CD4-positive, alpha-beta T cell (primary cell): ENCODE measurements at places on chromosomes 16 and 17.

DNA sequence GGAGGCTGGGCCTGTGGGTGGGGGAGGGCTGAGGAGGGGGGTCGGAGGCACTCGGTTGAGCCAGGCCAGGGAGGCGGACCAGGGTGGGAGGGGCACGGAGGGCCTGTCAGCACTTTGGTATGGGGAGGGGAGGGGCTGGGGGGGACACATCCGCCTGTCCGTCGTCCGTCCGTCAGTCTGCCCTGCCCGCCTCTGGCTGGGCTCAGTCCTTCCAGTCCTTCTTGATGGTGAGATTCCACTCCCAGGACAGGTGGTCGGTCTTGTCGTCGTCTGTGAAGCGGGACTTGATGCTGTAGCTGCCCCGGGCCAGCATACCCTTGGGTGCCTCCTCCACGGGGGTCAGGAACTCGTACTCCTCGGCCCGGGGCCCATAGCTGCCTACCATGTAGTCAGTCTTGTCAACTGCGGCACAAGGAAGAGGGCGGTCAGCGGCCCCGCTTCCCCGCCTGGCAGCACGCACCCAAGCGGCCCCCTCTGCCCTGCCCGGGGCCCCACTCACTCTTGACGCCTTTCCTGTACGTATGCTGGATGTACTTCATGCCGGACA is 2.4 kb downstream of the ARHGDIA start:
- no peak for DNase-seq

DNA sequence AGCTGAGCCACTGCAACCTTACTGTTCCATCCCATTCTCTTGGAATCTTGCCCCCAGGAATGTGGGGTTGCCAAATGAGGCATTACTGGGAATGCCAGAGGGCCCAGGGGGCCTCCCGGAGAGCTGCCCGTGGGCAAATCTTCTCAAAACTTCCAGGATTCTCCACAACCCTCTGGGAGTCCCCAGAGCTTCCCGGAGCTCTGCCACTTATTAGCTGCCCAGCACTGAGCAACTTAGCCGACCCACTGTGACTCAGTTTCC is 306.0 kb downstream of the FOXL1 start:
- no peak for DNase-seq

DNA sequence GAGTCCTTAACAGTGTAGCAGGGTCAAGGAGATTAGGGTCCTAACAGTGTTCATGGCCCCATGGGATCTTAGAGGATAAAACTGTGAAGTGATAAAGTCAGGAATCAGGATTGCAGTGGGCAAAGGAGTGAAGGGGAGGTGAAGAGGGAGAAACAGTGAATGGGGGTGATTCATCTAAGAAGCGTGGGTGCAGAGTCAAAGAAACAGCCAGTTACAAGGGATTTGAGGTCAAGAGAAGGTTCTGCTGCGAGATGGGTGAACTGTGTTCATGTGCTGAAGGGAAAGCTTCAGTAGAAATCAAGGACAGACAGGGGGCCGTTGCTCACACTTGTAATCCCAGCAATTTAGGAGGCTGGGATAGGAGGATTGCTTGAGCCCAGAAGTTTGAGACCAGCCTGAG is 5.9 kb downstream of the GTF3C1 start:
- DNase-seq = no peak

DNA sequence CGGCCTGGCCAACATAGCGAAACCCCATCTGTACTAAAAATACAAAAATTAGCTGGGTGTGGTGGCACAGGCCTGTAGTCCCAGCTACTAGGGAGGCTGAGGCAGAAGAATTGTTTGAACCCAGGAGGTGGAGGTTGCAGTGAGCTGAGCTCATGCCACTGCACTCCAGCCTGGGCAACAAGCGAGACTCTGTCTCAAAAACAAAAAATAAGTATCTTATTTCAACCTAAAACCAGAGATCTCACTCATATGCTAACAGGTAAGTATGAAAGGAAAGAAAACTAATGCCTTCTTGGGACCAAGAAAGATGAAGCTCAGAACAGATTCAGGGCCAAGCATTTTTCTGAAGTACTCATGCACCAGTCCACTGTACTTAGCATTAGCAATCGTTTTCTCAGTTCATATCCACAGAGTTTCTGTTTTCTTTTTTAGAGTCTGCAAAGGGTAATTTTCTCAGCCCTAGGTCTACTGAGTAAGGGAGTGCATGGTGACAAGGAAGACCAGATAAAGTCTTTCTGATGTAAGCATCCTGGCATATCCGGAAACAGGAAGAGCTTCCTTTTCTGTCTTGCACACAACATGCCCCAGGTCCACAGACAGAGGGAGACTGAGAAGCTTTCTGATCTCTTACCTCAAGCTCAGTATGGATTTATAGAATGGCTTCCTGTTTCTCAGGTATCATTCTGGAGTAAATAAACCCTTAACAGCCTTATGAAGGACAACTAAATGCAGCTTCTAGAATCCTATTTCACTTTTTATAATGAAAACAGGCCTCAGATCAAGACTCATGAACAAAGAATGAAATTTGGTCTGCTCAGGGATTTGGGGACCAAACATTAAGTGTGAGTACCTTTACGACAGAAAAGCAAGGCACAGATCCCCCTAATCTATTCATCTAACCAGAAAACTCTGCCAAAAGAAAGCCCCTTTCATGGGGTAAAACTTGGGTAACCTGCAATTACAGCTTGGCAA is 38.7 kb upstream of the FOXJ1 start:
- no peak for DNase-seq

DNA sequence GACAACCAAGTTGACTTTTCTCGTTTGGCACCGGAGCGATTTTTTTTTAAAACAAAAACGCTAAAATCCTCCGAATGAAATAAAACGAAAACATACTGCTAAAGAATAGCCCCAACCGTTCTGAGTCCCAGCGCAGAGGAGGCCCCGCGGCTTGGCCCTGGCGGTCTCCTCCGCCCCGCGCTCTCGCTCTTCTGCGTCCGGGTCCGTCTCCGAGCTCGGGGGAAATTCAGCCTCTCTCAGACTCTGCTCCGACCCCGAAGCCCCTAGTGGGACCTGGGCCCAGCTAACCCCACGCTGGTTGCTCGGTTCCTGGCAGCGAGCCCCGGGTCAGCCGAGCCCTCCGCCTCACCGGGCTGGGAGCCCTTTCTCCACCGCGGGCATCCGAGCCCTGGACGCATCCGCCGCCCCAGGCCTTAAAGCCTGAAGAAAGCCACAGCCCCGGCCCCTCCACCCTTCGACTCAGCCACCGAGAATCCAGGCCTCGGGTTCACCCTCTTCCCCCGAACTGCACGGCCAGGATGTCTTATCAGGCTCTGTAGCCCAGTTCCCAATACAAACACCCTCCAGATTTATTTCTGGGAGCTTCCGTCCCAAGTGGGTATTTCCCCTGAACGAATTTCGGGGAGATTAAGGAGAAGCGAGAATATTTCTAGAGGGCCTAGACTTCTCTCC is 1.2 kb downstream of the TBX2 start:
- DNase-seq = no peak

- no peak for DNase-seq
These were observed 70.0 kb downstream of the HS3ST3A1 start for GRCh38 chr17:13531721-13532120.

GRCh38 chr17:7136266-7136877 is 21.8 kb upstream of the ASGR2 start:
- DNase-seq = peak; percentile 80

DNA sequence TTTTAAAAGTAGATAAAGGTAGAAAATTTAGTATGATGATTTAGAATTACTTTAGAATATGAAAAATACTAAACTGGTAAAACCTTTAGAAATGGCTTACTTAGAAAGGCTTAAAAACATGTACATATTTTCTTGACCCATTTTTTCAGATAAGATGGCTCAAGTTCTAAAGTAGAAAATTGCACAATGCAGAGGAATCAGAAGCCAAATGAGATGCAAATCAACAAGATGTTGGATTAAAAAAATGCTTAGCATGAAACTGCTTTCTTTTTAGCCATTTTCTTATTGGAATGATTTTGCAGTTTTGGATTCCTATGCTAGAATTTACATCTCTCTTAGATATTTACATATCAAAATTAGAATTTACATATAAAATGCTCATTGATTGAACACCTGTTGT is 1.5 kb upstream of the KRTAP3-1 start:
- no peak for DNase-seq

- DNase-seq = peak; percentile 59
These were observed at the start of gene MMP15 for GRCh38 chr16:58025351-58026138. Gene MMP15, plus strand, starts transcription at chr16:58025754. Its CDS starts 597 bp downstream, at chr16:58026351.

DNA sequence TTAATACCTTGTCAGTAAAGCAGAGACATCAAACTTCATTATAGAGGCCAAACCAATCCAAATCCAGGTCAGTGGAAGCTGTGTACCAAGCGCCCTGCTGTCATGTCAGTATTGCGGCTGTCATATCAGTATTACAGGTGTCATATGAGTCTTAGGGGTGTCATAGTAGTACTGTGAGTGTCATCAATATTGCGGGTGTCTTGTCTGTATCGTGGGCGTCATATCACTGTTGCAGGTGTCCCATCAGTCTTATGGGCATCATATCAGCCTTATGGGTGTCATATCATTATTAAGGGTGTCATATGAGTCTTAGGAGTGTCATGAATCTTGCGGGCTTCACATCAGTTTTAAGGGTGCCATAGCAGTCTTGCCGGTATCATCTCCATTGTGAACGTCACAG is 6.0 kb upstream of the PRDM7 start:
- no peak for DNase-seq

GRCh38 chr17:16918443-16918842 is 53.5 kb downstream of the TNFRSF13B start:
- DNase-seq = no peak

DNA sequence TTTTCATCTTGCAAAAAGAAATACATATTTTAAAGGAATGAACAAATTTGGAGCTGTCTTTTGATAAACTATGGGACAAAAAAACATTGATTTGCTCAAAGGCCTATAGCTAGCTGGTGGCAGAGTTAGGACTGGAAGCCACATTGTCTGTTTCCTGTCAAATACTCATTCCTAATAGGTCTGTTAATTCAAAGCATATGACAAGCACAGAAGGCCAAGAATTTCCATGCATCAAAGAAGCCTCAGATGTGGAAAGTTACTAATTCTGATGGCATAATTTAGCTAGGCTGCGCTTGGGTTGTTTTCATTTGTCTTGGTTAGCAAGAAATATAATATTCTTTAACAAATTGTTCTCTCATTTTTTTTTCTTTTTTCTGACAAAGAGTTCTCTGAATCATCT is 98.0 kb downstream of the CDK5R1 start:
- no peak for DNase-seq

- DNase-seq = no peak
These were observed 973 bp upstream of the KRT15 start for GRCh38 chr17:41519501-41520224.

DNA sequence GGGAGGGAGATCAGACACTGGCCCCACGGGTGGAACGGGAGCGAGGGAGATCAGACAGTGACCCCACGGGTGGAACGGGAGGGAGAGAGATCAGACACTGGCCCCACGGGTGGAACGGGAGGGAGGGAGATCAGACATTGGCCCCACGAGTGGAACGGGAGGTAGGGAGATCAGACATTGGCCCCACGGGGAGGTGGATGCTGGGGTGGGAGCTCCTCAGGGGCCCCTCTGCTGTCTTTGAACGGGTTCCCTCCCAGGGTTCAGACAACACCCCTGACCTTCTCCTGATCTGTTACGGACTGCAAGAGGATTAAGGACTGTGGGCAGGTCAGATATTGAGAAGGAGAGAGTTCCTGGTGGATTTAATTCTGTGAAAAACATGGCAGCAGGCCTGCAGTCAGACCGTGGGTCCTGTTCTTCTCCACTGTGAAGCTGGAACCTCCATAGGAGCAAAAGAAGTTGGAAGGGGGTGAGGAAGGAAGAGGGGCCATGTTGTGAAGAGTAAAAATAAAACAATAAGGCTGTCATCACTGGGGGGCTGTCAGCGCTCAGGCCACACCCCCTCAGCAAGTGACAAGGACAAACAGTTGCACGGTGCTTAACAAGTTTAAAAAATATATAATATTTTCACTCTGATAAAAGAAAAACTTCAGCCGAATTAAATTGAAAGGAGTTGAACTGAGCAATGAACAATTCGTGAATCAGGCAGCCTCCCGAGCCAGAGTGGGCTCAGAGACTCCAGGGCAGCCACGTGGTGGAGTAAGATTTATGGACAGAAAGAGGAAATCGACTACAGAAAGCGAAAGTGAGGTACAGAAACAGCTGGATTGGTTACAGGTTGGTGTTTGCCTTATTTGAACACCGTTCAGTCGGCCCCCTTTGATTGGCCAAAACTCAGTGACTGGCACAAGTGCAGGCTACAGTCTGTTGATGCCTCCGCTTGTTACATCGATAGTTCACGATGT is 348.7 kb upstream of the TNRC6C start:
- peak; percentile 73 for DNase-seq

DNA sequence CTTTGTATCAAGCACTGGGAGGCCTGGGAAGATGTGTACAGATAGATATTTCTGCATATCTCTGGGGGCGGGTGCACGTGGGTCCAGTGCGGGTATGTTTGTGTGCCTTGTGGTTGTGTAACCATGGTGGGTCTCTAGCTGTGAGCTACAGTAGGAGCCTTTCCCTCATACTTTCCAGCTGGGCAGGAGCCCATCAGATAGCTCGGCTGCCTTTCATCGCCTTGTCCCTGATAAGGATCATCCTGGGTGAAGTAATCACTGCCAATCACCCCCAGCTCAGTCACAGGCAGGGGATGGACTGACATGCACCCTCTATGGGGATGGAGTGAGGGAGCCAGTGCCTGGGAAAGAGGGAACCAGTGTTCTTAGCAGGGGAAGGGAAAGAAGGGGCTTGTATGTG is 3.2 kb upstream of the SCRN2 start:
- DNase-seq = no peak

DNA sequence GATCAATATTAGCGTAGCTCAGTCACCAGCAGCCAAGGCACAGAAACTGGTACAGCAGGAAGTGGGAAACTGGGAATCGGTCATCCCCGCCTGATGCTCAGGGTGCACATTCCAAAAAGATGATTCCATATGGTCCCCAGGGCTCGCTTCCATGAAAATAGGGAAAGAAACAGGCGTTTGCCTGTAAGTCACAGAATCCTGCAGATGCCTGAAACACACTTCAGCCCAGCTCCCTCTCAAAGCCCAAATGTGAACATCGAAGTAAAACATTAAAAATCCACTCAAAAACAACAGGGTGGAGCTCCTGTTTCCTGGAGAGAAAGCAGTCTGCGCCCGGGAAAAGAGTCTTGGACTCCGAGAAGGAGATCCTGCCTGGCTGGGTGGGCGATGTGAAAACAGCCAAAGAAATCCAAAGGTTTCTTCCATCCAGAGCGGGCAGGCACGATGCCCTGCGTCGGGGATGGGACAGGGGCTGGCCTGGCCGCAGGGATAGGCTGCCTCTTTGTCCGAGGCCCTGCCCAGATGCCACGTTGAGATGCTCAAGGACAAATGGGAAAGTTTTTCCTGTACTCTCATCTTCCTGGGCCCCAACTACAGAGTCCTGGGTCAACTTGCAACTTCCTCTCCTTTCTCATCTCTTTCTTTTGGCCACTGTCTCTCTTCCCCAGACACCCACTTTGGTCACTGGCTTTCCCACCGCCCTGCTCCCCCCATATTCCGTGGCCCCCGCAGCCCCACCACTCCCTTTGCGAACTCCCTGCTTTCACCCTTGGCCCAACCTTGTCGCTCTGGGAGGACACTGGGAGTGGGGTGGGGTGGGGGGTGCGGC is 743 bp downstream of the WIPI1 start:
- no peak for DNase-seq

GRCh38 chr16:75104836-75105235 is 11.7 kb downstream of the LDHD start:
- DNase-seq = no peak
